Fibroblast of villous mesenchyme (primary cell): ENCODE measurements at places on chromosomes 16 and 17.

DNA sequence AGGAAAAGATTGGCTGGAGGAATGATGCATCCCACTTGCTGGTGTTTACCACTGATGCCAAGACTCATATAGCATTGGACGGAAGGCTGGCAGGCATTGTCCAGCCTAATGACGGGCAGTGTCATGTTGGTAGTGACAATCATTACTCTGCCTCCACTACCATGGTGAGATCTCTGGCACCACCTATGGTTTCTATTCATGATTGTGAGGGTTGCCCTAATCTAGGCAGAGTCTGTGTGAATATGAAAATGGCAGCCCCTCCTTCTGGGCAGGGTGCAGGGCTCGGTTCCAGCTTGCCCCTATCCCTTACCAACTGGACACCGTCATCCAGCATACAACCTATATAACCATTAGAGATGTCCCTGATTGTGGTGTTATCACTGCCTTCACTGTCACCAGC is 33.4 kb downstream of the ITGB3 start:
- DNase-seq, result no peak

DNA sequence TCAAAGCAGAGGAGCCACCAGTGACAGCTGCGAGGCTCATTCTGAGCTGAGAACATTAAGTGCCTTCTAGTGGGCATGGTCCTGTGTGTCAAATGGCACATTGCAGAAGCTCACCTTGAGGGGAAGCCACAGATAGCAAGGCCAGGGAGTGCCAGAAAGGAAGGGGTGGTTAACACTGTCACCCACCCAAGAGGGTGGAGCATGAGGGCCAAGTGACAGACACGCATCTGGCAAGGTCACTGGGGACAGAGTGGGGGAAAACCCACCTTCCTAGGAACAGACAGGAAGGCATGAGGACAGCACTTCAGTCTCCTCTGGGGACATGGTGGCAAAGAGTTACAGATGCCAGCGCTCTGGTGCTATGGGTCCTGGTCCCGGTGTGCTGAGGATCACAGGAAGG is 22.1 kb downstream of the NUBP1 start:
- no peak for DNase-seq

DNA sequence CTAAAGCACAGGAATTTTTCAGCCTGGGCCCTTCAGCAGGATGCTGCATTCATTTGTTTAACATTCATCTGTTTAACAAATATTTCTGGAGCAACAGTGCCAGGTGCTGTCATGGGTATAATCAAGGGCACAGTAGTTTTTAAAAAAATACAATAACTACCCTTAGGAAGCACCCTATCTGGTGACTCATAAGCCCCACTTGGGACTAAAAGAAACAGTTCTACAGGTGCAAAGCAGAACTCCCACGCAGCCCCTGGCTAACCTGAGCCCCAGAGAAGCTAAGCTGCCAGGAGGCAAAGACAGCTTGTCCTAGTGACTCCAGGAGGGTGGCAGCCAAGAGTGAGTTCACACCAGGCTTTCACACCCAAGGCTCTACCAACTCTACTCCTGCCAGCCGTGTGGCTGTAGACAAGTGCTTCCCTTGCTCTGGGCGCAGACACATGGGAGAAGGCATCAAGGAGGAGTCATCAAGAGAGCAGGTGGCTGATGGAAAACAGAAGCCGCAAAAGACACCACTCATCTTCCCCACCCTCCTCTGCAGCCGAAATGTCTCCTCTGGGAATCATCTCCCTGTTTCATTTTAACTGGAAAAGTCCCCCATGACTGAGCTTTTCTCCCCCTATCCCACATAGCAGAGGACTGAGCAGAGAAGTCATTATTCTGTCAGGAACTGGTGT is 14.4 kb downstream of the CUEDC1 start:
- peak; percentile 38 for DNase-seq

GRCh38 chr17:68623811-68624210 is 22.6 kb upstream of the FAM20A start:
- no peak for DNase-seq

DNA sequence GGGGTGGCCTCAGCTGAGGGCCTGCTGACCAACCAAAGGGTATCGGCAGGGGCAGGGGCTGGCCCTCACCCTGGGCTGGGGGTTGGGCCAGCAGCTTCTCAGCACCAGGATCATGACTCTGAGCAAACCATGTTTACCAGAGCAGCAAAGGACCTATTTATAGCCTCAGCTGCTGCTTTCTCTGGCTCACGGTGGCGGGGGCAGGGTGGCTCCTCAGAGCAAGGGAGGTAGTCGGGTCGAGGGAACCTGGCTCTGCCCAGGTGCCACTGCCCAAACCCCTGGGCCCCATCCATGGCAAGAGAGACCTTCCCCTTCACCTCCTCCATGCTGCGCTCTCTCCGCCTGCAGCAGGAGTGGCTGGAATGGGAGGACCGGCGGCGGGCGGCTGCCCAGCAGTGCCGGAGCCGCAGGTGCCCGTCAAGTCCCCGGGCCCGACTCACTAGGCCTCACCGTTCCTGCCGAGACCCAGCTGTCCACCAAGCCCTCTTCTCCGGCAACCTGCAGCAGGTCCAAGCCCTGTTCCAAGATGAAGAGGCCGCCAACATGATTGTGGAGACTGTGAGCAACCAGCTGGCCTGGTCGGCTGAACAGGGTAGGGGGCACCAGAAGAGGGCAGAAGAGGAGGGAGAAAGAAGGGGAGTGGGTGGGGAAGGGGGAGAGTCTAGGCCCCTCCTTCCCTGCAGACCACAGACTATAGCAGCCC is at the start of gene ASB16:
ASB16 (plus strand) TSS at position 206 of the 703 bp plus-strand sequence; CDS start at position 292, 86 bp downstream.
- peak; percentile 41 for DNase-seq

GRCh38 chr17:61966191-61966590 is 38.4 kb upstream of the INTS2 start:
- DNase-seq, result no peak

DNA sequence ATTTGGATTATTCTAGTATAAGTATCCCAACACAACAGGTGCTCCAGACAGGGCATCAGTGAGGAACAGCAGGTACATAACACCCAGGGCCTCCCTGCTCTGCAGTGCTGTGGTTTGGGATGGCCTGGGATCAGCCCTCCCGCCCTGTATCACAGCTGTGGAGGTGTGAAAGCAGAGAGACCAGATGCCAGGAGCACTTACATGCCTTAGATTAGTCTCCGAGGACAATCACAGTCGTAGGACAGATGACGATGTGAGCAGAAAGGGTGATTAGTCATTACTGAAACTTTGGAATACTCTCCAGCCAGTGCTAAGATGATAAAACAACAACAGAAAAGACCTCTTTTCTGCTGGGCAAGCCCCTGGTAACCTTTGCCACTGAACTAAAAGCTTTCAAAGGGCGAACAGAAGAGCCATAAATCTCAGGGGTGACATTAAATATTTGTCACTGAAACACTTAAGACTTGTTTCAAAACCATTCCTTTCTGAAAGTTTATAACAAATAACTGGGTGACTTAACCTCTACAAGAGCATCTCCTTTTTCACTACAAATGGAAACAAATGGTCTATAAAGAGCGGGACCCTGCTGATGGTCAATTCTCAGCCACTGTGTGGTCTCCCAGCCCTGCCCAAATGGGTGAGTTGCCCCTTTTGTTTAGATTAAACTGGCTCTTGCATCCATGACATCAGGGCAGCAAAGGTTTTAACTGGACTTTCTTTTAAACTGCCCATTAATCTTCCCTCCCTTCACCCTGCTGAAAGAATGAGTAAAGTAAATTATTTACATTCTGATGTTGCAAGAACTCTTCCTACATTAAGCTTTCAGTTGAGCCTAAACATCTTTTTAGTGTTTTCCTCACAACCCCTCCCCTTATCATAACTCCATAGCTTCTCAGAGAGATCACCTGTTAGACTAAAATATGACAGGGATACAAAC is 183.1 kb upstream of the COX10 start:
- DNase-seq, result peak; percentile 84

- DNase-seq, result no peak
Measured at GRCh38 chr16:75097941-75098901, 18.4 kb downstream of the LDHD start.

DNA sequence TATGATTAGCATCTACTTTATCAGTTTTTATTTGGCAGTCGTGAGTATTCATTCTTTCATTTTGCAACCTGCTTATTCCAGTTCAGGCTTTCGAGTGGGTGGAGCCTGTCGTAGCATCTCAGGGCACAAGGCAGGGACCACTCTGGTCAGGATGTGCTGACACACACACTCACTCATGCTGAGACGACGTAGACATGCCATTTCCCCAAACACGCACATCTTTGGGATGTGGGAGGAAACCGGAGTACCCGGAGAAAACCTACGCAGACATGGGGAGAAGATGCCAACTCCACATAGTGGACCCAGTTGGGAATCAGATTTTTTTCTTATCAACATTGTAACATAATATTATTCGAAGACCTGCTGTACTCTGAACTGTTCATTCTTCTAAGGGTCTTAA is 756.5 kb upstream of the RBFOX1 start:
- no peak for DNase-seq

GRCh38 chr16:4869147-4869805 is 22.0 kb downstream of the UBN1 start:
- no peak for DNase-seq

- DNase-seq, result no peak
Measured at GRCh38 chr17:32264140-32264799, 1.4 kb upstream of the RHBDL3 start.

- no peak for DNase-seq
Measured at GRCh38 chr16:81879625-81880024, 100.5 kb downstream of the PLCG2 start.

GRCh38 chr16:4544473-4544872 is 5.9 kb upstream of the CDIP1 start:
- no peak for DNase-seq

GRCh38 chr17:31466096-31466760 is 74.8 kb downstream of the RAB11FIP4 start:
- DNase-seq, result no peak

- DNase-seq, result no peak
Measured at GRCh38 chr16:84652566-84652965, 4.3 kb downstream of the KLHL36 start.

DNA sequence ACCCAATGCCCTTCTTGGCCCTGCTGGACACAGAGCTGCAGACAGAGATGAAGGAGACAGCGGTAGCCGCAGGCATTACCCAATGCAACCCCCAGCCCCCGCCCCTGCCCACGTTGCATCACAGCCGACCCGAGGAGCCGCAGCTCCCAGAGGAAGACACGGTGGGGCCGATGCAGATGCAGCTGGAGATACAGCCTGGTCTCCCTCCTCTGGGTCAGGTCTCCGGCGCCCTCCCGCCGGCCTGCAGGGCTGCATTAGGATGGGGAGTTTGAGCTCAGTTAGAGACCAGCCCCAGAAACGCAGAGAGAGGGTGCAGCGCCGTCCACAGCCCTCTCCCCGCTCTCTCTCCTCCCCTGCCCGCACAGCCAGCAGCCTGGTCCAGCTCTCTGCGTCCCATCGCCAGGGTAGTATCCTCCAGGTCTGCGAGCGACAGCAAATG is 19.4 kb upstream of the UBE2I start:
- peak; percentile 16 for DNase-seq

- DNase-seq, result no peak
Measured at GRCh38 chr17:60039114-60039846, 39.4 kb downstream of the HEATR6 start.

- DNase-seq, result no peak
Measured at GRCh38 chr17:39755554-39756379, 18.0 kb downstream of the GRB7 start.

DNA sequence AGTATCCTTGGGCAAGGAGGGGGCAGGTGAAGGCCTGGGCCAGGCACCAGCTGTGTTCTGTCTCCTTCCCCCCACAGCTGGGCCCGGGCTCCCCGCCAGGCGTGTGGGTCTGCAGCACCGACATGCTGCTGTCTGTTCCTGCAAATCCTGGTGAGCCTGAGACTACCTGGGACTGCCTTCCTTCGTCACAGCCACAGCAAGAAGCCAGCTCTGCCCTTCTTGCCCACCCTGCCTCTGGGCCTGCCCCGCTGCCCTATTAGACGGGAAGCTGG is 12.3 kb downstream of the FCSK start:
- DNase-seq, result no peak

- no peak for DNase-seq
Measured at GRCh38 chr17:76255801-76256429, 9.2 kb upstream of the UBALD2 start.

- peak; percentile 25 for DNase-seq
Measured at GRCh38 chr17:75843577-75844529, at the start of gene UNC13D. Gene UNC13D, minus strand, starts transcription at chr17:75844404. Its CDS starts 67 bp downstream, at chr17:75844337.

GRCh38 chr16:82748026-82748425 is 121.3 kb downstream of the CDH13 start:
- DNase-seq, result peak; percentile 79

- no peak for DNase-seq
Measured at GRCh38 chr17:16969931-16970906, 1.7 kb downstream of the TNFRSF13B start.

DNA sequence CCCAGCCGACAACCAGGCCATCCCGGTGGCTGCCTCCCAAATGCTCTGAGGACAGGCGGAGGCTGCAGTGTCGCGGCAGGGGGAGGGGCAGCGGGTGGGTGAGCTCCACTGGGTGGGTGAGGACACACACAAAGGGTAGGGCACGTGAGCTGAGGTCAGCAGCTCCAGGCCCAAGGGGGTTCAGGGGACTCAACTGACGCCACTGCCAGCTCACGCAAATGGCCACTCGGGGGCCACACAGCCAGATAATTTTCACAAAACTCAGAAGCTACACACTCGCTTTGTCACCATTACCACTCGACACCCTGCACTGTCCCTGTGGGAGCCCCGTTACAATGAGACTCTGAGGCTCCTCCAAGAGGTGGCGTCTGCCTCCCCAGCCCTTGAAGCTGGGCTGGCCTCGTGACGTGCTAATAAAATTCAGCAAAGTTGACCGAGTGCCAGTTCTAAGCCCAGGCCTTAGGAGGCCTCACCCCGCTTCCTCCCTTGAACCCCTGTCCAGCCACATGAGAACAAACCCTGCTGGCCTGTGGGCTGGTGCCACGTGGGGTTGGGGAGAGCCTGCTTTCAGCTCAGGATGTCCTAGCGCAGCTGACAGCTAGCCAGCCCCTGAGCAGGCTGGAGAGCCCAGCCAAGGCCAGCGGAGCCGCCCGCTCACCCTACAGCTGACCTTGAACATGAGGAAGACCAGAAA is 56.9 kb downstream of the RMI2 start:
- peak; percentile 15 for DNase-seq

- no peak for DNase-seq
Measured at GRCh38 chr16:4147236-4147635, 31.0 kb upstream of the ADCY9 start.

- DNase-seq, result no peak
Measured at GRCh38 chr17:69486779-69487637, 72.5 kb downstream of the MAP2K6 start.
